ENCODE measurements at places on chromosomes 1 and 21.

DNA sequence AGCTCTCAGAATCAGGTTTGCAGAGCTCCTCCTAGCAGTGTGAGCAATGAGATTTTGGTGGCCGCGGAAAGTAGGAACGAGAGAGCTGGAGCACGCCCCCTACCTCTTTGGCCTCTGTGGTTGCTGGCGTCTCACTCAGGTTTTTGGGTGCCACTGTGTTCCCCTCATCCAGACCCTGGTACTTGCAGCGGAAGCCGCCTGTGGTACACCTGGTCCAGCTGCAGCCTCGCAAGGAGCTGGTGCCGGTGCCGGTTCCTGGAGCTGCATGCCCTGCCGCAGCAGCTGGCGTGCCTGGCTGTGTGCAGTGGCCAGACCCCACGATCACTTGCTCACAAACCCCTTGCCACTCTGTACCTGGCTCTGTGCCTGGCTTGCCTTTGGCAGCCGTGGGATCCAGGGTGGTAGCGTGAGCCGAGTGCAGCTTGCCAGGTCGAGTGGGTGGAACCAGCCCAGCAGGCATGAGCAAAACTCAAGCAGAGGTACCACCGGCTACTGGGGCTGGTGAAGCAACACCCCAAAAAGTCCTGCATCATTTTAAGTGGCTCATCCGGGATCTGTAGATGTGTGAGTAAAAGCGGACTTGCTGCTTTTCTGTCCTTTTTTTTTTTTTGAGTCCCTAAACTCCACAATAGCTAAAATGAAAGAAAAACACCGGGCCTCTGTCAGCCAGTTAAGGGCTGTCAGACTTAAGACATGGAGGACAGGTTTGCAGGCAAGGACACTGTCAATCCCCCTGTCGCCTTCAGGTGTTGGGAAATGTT is 844.9 kb downstream of the KCNT2 start:
- no peak for DNase-seq

DNA sequence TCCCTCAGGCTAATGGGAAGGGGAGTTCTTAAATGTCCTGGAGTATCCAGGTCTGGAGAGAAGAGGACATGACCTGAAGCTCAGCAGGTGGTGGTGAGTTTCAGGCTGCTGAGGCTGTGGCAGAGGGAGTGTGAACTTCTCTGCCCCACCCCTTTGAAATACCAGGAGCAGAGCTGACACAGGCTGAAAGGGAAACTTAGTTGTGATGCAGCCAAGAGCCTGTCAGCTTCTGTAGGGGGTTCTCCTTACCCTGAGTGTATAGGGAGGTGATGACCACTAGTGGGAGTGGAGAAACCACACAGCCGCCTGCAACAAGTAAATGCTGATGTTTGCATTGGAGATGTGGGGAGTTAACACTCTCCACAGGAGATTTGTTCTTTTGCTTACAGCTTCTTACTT is 152.3 kb downstream of the FCRL5 start:
- DNase-seq = peak; percentile 67

DNA sequence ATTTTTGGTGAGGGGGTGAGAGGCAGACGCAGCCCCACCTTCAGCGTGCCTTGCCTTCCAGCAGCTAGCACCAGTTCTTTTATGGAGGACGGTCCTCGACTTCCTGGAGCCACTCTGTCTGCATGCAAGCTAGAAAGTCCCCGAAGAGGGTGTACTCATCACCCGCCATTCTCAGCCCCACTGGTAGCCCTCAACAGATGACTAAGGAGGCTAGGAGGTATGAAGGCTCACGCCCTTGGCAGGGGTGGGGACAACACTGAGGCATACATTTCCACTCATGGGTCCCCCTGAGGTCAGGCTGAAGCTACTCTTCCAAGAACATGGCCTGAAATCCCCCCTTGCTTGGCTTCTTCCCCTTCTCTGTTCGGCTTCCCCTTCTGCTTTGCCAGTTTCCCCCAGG is 8.9 kb upstream of the PTPRF start:
- peak; percentile 5 for DNase-seq

DNA sequence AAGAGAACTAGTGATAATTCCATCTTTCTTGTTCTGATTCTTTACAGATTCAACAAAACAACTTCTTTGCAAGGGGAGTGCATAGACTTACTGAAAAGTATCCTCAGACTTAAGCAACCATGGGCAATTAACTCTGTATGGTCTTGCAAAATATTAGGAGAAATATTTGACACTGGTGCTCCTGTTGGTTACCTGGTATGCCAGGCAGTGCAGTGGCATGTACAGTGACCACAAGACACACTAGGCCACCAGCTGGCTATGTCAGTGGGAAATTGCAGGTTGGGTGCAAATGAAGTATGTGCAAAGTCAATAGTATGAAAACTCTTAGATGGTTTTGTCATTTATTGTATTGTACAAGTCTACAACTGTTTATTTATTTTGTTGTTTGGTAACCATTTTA is 34.5 kb downstream of the EPS15 start:
- no peak for DNase-seq

DNA sequence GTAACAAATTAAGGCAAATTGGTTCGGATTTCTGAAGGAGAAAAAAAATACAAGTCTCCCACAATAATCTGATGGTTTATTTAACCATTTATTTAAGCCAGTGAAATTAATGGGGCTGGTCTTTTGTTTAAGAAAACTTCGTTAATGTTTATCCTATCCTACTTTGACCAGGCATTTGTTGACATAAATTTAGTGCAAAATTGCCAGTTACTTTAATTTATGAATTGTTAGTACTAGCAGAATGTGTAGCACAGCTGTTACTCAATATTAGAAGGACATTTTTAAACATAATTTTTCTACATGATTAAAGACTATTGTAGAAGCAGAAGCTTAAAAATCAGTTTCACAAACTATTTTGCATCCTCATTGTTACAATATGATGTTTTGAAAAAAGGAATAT is 687.6 kb upstream of the PTBP2 start:
- no peak for DNase-seq

DNA sequence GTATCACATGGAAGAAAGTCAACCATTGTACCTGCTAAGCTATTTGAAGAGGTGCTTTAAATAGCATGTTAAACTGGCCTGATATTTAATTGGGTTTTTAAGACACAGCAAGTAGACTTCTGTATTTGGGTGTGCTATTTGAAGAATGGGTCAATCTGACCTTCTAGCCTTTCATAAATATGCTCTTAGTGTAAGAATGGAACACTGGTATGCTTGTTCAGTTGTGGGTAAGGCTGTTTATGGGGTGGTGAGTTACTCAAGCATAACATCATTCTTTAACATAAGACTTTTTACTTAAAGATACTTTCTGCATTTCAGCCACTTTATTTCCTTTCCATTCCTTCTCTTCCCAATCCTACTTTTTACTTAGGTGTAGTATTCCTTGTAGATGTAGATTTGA is 21.4 kb downstream of the AHCYL1 start:
- DNase-seq = no peak

- peak; percentile 57 for DNase-seq
These were observed 41.6 kb downstream of the LAMC2 start for GRCh38 chr1:183227422-183228346.

DNA sequence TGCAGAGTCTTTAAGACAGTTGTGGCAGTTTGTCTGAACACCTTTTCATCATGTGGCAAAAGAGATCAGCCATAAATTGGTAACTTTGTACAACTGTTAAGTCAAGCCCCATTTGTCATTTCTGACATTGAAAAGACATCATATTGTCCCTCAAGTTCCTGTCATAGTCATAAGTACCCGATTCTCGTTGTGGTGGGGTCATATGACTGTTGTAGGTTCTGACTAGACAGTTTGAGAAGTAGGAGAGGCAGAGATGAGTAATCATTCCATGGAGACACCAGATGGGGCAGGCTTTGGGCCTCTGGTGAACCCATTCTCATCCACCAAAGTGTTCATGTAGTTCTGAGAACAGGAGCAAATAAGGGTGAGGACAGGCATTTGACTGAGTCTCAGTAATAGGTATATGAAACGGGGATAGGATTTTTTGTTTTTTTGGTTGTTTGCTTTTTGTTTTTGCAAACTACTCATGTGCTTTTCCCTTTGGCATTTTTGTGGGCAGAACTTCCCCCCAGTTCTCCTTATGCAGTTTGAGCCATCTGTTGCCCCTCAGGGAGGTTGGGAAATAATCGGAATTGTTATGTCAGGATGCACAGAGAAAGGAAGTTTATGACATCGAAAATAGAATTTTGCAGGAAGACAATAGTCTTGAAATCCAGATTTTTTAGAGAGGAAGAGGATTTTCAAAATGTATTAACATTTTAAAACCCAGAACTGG is 86.9 kb upstream of the KCNE2 start:
- peak; percentile 75 for DNase-seq
